ENCODE measurements at places on chromosomes 3 and 15.
A peak's percentile ranks its signal among the peaks of the same experiment; 100 is the strongest.

DNA sequence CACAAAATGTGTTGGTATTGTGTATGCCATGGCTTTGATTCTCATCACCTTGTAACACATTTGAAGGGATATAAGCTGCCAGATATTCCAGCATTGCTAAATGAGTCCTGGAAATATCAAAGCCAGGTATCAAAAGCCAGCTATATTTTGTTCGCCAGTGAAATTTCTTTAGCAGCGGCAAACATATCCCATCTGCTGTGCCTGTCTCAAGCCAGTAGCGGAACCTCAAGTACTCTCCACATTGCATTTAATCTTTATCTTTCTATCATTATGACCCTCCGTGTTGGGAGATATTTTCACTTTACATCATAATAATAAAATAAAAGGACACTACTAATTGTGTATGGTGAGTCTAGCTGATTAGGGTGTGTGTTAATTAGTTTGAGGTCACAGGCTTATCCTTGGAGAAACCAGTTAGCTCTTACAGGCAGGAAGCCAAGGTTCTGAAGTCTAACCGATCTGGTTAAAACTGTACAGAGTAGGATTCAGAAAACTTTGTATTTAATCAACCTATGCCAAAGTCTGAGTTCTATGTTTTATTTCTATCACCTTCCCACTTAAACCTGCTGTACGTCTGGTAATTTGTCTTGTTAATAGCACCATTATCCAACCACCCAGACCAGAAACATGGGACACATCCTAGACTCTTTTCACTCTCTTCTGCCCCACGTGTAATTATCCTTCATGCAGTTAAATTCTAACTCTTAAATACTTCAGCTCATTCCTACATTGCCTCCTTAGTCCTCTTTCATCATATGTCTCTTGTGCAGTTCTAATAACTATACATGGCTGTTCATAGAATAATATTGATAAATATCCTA is 14.5 kb downstream of the TIPARP start:
- no peak for DNase-seq

GRCh38 chr15:93372865-93373223 is 283.8 kb upstream of the RGMA start:
- no peak for DNase-seq

DNA sequence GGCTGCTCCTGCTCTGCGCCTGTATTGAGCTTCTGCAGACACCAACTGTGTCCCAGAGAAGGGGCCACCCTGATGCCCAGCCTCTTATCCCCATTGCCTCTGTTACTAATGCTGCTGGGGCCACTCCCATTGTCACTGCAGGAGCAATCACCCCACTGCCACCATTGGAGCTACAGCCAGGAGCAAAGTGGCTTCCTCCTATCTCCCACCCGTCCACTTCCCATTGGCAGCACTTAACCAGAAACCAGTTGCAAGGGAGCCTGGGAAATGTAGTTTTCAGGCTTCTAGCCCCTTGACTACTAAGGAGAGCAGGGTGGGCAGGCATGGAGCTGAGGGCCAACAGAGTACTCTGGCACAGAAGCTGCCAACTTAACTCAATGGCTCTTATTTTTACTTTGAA is 55.9 kb upstream of the KLF13 start:
- no peak for DNase-seq

DNA sequence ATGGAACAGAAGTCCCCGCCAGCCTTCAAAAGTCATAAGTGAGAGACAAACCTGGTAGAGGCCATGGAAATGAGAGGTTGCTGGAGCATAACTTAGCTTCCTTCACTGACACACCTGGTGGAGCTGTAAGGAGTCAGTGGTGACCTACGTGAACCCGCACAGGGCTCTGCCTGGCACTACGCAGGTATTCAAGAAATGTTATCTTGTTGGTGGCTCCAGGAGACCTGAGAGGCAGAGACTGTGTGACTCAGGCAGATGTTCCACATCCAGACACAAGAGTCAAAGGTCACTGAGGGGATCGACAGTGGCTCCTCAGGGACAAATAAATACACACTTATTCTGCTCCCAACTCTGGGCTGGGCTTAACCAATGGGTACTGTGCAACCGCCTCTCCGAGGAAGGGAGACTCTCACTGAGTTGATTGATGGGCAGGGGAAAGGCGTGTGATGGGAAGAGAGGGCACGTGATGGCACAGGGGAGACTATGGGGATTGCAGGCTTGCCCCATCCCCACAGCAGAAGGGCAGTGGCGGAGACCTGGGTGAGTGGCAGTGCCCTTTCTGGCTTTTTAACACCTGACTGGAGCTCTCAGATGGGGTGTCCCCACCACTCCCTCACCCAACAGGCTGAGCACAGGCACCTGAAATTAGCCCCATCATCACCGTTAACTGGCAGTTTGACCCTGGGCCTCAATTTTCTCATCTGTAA is 111.7 kb upstream of the SMAD3 start:
- DNase-seq: no peak

GRCh38 chr15:47383801-47384200 is 333.5 kb upstream of the SEMA6D start:
- no peak for DNase-seq

- DNase-seq: no peak
Measured at GRCh38 chr3:13353506-13353905, 66.6 kb downstream of the NUP210 start.

GRCh38 chr3:72465853-72466252 is 382.4 kb downstream of the SHQ1 start:
- DNase-seq: no peak

- peak; percentile 73 for DNase-seq
Measured at GRCh38 chr3:9201266-9201665, 48.2 kb downstream of the SRGAP3 start.

DNA sequence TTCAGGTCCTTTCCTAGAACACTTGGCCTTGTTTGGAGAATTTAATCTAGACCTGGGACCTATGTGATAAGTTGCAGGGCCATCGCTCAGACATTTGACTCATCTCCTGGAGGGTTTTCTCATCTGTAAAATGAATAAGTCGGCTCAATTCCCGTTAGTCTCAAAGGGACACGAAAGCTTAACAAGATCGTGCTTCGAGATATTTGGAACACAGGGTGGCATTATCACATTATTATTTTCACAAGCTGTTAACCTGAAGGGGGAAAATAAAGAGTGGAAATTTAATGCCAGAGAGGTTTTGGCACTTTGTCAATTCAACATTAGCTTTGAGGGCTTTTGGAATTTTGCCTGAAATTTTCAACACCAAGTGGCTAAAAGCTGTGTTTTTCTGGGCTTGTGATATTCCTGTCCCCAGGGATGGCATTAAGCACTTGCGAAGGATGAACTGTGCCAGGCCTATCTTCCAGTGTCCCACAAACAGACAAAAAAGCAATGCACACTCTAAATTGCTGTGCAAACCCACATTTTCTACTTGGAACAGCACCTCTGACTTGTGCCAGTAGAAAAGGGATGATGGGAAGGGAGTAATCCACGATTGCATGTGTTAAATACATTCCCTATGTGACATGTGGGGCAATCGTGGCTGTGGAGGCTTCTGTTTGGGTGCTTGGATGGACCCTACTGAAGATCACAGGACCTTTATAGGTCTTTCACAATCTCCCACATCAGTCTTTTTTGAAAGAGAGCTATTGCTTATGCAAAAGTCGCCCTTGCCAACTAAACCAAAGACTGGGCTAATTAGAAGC is 478.7 kb downstream of the MFSD1 start:
- DNase-seq: no peak

DNA sequence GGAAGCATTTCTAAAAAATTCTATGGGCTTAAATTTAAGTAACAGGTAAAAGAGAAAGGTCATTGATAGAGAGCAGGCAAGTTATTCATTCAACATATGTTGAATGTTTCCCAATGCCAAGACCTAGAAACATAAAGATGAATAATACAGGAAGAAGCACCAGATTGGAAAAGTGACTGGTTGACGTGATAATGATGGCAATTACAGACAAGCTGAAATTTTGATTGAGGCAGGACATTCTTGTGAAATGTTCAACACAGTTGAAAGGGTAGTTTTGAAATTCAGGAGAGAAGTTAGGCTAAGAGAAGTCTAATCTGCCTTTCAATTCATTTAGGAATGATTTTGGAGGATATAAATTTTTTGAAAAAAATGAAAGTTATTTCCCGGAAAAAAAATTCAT is 536.3 kb upstream of the NAALADL2 start:
- DNase-seq: no peak

DNA sequence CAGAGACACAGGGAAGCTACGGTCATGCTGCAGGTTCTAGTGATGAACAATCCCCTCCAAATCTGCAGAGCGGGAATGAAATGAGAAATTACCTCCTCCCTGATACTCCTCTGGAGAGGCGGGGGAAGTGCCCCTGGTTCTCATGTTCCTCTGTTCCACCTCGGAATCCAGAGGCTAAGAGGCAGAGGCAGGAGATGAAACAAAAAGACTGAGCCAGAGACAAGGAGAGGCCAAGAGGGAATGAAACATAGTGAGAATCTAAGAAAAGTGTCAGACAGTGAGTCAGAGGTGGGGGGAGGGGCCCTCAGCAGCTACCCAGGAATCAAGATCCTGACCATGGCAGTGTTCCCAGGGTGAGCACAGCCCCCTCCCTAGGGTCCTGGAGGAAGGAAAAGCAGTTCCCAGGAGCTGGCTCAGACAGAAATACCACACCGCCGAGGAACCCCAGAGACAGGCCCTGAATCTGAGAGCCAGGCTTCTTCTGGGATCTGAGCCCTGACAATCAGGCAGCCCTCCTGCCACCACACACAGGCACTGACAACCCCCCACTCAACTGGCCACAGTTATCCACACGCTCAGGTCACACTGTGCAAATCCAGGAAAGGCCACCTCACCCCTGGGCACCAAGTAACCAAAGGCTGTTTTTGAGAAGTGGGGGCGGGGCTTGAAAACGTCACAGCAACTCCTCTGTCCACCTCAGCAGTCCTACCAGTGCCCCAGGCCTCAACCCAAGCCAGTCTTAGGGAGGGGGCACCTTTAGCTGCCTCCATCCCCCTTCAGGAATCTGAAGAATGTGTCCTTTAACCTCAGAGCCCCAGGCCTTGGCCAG is 2.4 kb downstream of the CSRNP1 start:
- DNase-seq: peak; percentile 95
